ENCODE measurements at places on chromosomes 7 and 10.

DNA sequence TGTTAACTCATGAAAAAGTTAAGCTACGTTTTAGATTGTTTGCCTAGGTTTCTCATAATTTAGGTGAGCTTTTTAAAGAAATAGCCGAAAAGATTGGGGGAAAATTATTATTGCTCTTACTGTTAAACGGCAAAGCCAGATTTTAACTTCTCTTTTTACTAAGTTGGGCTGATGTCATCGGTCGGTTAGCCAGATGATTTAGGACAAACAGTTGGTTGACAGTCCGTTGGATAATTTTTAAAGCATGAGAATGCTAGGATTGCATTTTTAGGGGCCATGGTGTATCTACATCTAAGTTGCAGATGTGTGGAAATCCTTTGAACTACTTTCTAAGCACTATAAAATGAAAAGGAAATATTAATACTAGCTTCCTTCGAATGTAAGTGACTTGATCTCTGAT lies 280.9 kb upstream of the AKR1E2 start:
- DNase-seq: no peak

DNA sequence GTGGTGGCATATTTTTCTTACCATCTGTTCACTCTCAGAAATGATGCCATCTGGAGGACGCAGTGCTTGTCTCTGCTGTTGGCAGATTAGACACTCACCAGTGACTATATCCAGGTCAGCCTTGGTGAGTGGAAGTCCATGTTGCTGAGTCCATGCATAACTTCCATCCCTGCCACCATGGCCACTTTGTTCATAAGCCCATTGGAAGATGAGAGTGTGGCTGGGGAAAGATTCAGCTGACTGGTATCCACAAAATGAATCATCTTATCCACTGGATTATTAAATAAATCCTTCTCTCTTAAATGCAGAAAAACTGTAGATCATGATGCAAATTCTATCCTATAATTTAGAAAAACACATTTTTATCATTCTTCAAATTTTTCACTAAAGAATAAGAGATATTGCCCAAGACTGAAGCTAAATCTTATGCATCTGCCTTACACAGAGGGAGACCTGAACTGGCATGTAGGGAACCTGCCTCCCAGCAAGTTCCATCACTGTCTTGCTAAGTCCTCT lies 726.9 kb downstream of the TNS3 start:
- no peak for DNase-seq

GRCh38 chr7:73972614-73973013 lies 55.4 kb upstream of the ELN start:
- DNase-seq: no peak

DNA sequence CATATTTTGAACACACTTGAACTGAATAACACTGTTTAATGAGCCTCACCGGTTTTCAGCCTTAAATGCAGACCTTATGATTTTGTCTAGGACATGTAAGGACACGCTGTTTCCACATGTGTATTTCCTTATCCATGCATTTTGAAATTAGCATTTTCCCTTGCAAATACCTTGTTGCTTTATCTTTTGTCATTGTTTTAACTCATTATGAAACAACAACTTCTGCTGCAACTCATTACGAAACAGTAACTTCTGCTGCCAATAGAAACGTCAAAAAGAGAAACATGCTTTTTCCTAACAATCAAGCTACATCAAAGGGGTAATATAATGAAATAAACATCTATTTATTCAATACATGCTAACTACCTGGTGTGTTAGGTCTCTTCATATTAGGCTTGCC lies 322.0 kb downstream of the AGMO start:
- no peak for DNase-seq

GRCh38 chr10:101130984-101131961 lies at the start of gene TLX1:
TLX1 (plus strand) TSS chr10:101131300; CDS start chr10:101131542, 242 bp downstream.
- no peak for DNase-seq

- DNase-seq: no peak
These were observed 81.6 kb upstream of the PFKP start for GRCh38 chr10:2985729-2986232.

DNA sequence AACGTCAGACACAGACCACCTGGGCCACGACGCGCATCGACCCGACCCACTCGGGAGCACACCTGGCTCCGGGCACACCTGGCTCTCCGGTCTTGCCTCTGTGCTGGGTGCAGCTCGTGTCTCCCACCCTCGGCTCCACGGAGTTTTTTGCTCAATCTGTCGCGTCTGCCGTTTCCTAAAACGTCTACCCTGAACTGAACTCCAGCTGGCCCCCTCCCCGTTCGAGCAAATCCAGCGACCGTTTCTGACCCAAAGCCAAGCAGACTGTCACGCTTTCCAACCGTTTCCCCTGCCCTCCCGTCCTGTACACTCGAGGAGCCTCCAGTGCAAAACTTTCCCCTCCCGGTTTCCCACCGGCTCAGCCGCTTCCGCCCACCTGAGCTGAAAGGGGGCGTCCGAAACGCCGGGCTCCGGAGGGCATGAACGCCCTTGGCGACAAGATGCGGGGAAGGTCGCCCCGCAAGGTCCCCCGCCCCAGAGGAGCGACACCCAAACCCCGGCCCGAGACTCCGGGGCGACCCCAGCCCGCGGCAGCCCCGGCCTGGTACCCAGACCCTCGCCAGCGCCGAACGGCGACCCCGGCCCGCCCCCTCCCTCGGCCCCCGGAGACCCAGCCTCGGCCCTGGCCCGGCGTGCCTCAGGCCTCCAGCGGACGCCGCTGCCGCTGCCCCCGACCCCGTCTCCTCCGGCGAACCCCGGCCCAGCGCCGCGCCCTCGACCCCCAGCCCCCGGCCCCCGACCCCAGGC lies 557 bp downstream of the CYTH3 start:
- DNase-seq: peak; percentile 4

GRCh38 chr7:108452707-108453106 lies 3.5 kb downstream of the NRCAM start:
- no peak for DNase-seq

DNA sequence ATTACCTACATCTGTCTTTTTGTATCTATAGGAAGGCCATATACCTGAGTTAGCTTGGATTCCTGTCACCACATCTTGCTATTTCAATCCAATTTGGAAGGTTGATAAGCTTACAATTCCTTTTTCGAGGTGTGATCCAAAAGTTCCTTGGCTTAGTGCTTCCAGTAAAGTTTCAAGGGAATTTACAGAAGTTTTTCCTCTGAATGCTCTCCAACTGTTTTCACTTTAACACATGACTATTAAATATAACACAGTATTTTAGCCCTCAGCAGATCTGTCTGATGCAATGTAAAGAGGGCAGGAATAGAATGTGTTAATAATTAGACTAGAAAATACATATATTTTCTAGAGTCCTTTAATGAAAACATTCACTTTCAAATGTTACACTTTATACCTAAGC lies 171.4 kb downstream of the DKK1 start:
- no peak for DNase-seq

GRCh38 chr7:47225387-47226131 lies 356.4 kb downstream of the TNS3 start:
- DNase-seq: no peak

- no peak for DNase-seq
These were observed 3.3 kb downstream of the MAPK8 start for GRCh38 chr10:48309711-48310226.

DNA sequence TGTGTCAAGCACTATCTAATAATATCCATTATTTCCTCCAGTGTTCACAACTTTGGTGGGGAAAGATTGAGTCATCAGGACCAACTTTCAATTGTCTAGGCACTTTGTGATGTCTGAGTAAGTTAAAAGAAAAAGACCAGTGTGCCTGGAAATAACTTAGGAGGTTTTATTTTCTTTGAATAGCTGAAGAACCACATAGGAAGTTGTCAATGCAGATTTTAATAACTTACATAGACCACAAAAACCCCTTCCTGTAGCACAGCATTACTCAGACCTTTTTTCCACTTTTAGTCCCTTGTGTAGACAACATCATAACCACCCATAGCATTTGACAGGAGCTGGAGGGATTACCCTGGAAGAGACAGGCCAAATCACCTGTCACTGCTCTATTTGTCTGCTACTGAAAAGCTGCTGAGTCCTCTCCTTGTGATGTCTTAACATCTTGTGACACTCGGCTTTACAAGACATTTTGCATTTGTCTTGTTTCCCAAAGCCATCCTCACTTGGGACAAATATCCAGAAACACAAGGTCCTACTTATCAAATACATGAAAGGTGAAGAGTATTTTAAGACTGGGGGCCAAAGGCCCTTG lies 241.5 kb upstream of the PTER start:
- no peak for DNase-seq

DNA sequence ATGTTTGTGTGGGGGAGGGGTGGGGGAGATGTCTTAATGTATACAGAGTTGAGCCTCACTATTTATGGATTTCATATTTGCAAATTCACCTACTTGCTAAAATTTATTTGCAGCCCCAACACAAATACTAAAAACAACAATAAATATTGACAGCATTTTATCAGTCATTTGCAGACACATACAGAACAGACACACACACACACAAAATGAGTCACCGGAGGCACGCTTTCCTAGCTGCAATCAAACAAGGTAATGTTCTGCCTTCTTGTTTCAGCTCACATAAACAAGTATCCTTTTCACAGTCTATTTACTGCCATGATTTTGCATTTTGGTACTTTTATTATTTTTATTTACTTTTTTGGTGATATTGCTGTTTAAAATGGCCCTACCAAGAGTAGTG lies 88.5 kb downstream of the IPMK start:
- no peak for DNase-seq

DNA sequence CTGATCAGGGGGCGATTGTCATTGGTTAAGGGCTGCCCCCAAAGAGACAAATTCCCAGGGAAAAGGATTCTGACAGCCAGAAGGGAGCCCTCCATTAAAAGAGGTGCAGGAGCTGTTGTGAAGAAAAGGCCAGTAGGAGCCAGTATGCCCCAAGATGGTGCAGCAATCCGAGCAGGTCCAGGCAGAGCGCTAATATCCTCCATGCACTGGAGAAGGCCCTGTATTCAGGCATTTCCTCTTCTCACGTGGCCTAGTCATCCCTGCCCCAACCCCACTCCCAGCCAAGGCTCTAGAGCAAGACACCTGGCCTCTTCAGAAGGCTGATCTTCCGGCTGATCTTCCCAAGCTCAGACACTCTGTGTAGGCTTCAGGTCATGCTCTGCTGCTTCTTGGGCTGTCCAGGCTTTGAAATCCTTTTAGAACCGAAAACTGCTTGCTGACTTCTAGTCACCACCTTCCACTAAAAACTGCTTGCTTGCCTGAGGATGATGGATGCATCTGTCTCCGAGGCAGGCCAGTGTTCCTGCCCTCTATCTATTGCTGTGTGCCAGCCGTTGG lies 77.4 kb downstream of the CYP26A1 start:
- no peak for DNase-seq

GRCh38 chr10:100923580-100923979 lies 10.8 kb downstream of the SLF2 start:
- no peak for DNase-seq

DNA sequence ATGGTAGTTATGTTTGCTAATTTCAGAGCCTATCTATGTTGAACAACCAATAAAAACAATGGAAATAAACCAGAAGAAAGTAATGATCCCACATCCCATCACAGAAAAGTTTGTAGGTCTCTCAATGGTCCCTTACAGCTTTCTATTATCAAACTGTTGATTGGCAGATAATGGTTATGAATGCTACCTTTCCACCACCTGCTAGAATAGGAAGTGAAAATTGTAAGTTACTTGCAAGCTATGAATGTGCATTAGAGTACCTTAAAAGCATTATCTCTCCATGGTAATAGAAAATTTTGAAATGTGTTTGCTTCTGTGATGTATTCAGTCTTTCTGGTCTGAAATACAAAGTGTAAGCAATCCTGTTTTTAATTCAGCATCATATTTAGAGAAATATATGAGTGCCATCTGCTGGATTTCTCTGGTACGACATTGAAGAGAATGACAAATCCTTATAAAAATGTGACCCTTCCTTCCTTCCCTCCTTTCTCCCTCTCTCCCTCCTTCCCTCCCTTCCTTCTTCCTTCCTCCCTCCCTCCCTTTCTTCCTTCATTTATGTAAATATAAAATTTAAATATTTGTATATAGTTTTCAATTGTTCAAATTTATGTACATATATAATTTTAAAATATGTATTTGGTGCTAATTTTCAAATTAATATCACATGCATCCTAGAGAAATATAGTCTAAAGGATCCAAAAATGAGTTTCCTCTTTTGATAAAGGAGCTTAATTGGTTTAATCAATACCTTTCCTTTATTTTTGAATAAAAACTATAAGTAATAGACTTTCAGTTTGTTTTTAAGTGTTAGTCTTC lies 41.4 kb upstream of the PNLIPRP3 start:
- no peak for DNase-seq

- no peak for DNase-seq
These were observed 219.6 kb upstream of the SHH start for GRCh38 chr7:156031679-156032478.

DNA sequence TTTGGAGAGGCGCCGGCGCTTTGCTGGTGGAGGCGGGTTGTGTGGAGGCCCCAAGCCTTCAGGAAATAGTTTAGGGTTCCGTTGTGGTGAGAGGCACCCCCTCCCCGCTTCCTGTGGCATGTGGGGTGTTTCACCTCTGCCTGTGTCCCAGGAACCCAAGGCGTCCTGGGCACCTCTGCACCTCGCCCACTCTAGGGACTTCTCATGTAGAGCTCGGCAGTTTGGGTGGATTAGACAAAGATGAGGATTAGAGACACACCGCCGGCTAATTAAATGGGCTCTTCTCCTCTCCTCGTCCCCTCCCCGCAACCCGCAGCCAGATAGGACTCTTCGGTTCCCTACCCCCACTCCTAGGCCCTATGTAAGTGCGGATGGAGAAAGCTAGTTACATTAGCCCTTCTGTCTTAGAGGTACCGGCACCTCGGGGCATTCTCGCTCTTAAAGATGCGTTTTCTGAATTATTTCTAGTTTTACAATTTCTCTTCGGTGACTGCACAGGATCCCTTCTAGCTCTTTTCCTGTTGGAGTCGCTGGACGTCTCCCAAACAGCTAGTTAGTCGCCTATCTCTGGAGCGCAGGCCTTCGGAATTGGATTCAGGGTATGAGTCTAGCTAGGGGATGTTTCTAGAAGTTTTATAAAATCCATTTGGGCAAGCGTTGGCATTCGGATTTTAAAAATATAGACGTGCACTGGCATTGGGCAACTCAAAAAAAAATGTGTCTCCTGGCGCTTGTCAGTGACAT lies 7.8 kb downstream of the PTF1A start:
- no peak for DNase-seq

DNA sequence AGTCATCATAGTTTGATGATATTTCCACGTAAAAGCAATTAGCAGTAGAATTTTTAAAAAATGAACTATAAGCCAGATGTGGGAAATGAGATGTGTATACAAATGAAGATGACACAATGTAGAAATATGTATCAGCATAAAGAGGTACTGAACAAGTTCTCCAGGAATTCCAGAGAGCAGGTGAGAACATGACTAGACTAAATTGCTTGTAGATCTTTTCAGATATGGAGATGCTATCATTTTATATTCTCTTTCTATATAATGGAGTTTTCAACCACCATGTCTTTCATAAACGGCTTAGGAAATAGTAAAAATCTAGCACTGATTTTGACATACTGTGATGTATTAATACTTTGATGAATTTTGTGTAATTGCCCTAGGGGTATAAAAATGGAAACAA lies 130.9 kb downstream of the SEMA3D start:
- no peak for DNase-seq
